Stimulated activated CD4-positive, alpha-beta T cell treated with anti-CD3 and anti-CD28 coated beads, Interleukin-4, amount 100 ng/mL, for 24 hours (primary cell): ENCODE measurements at places on chromosomes 7 and 10.

GRCh38 chr7:120725376-120726039 is 132.4 kb downstream of the TSPAN12 start:
- DNase-seq = no peak

GRCh38 chr7:152202056-152202455 is 176.6 kb downstream of the GALNT11 start:
- no peak for DNase-seq

DNA sequence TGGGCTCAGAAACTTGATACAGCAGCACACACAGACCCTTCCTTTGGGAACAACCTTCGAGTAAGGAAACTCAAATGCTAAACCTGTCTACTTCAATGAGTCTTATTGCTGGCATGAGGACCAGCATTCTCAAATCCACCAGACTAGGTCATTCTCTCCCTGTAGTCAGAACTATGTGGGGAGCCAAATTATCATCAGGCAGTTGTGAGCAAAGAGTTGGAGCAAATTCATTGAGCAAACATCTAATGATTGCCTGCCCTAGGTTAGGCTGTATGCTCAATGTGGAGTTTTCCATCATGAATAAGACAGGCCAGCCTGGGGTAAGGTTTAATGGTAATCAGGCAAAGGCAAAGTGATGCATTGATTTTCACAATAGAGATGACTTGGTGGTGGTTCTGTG is 3.6 kb downstream of the EPDR1 start:
- DNase-seq = no peak

GRCh38 chr7:150811-151221 is 41.6 kb upstream of the FAM20C start:
- no peak for DNase-seq

- DNase-seq = no peak
Observed at GRCh38 chr10:15843695-15844094, 16.6 kb downstream of the MINDY3 start.

DNA sequence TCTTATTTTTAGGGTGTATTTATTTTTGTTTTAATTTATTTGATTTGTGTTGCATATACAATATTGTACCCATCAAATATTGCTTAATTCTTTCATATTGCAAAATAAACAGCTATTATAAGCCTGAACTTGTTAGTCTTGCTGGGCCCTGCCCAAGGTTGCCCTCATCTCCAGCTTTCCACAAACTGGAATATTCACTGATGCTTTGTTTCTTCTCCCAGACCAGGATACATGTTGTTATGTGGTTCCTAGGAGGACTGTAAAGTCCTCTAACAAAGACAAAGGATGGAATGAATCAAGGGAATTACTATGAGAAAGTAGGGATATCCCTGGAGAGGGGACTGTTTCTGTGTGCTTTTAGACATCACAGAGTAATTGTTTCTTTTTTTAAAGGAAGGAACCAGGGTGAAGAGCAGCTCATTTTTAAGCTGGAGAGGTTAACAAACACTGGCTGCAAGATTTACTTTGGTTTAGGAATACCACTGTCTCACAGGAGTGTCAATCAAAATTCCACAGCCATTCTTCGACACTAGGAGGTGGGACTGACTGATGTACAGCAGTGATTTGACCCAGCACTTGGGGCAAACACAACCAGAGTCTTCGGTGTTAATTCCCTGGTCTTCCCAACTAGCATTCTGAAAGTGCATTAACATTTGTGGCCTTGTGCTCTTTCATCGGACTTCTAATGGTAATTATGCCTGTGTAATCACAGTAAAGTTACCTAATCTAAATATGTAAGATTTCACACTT is 14.8 kb upstream of the CD36 start:
- no peak for DNase-seq

DNA sequence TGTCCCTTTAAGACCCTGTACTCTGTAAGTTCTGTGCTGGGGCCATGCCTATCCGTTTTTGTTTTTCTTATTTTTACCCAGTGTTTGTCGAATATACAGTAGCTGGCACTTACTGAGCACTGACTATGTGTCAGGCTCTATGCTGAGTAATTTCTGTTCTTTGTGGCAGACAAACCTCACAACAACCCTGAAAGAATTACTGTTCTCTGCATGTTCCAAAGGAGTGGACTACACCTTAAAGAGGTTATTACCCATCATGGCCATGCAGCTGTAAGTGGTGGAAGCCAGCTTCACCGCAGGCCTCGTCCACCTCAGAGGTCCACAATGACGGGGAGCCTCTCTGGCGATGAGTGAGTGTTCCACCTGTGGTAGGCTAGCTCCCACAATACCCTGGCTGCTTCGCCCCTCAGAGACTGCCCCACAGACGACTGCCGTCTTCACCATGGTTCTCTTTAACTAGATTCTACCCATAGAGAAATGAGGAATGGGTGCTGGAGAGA is 30.1 kb upstream of the RBM20 start:
- no peak for DNase-seq

GRCh38 chr10:120507651-120508050 is 50.6 kb downstream of the PLPP4 start:
- no peak for DNase-seq

GRCh38 chr7:132345543-132346129 is 230.6 kb downstream of the PLXNA4 start:
- no peak for DNase-seq

DNA sequence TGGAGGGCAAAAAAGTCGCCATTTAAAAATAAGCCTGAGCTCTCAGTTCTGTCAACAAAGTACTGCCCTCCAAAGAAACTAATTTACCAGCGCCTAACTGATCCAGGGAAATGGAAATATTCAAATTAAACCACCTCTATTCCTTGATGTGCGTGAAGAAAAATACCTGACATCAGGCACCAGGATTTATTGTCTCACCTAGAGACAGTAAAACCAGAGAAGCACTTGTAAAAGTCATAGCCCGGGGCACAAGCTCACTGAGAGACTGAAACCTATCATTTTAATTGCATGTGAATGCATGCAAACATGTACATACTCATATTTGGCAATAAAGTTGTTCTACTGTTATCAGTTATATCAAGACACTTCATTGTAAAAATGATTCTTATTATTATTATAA is 147.3 kb upstream of the VSTM2A start:
- DNase-seq = no peak

GRCh38 chr7:117072620-117073118 is 119.4 kb downstream of the ST7 start:
- DNase-seq = no peak

GRCh38 chr10:48505394-48506112 is 99.3 kb downstream of the ARHGAP22 start:
- no peak for DNase-seq

- no peak for DNase-seq
Observed at GRCh38 chr10:44752451-44753441, 158.4 kb upstream of the TMEM72 start.

DNA sequence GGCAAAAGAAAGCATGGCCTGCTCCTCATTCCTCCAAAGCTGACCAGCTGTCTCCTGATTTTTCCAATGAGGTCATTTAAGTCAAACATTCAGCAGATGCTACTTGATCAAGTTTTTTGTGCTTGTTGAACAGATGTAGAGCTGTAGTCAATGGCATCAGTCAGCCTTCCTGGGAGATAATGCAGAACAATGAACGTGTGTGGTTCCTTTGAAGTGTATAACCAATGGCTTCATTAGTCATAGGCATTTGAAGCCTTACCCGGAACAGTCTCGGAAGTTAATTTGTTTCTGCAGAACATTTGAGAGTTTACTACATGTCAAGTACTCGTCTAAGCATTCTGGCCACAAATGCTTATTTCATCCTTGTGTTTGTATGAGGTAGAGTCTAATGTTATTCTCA is 227.1 kb downstream of the ADRA2A start:
- DNase-seq = no peak

- DNase-seq = no peak
Observed at GRCh38 chr7:43753271-43753810, 5.1 kb upstream of the BLVRA start.

GRCh38 chr7:124688991-124689390 is 76.6 kb downstream of the GPR37 start:
- no peak for DNase-seq
